Caco-2 (cell line): ENCODE measurements at places on chromosomes 7 and 10. TPM values are rescaled to one million over a fixed set of nuclear protein-coding genes. Genes with fewer than 3 reads are reported as not detected.
A peak's percentile ranks its signal among the peaks of the same experiment; 100 is the strongest.

GRCh38 chr7:19670806-19671205 lies 38.0 kb downstream of the POLR1F start:
- DNase-seq = no peak
- no peaks in the 10 kb centered on the region for H3K27me3 ChIP-seq
- H3K36me3 ChIP-seq = no peaks in the 10 kb centered on the region
- H3K4me1 ChIP-seq = no peaks in the 10 kb centered on the region
- H3K4me3 ChIP-seq = no peak overlapping the region
- no peak overlapping the region for H3K27ac ChIP-seq

The HTR7 gene
- total RNA-seq = not detected in 2 replicates

DNA sequence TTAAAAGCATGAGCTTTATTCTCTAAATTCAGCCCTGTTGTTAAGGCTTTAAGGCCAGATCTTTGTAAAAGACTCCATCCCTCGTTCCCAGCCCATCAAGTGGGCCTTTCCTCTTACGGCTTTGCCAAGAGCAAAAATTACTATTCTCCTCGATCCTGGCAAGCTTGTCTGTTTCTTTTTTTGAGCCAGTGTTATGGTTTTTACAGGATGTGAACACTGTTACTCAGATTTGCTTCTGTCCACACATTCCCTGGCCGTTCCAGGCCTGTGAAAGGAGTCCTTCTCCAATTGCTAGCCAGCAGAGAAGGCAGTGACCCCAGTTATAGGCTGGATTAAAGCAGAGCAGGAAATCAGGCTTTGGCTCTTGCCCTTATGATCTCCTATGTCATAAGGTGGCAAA lies 47.0 kb upstream of the EPC1 start:
- H3K4me1 ChIP-seq = no peaks in the 10 kb centered on the region
- H3K27ac ChIP-seq = no peak overlapping the region
- H3K4me3 ChIP-seq = no peak overlapping the region
- no peaks in the 10 kb centered on the region for H3K36me3 ChIP-seq
- no peaks in the 10 kb centered on the region for H3K27me3 ChIP-seq

The LMOD2 gene
- total RNA-seq = not detected in 2 replicates

DNA sequence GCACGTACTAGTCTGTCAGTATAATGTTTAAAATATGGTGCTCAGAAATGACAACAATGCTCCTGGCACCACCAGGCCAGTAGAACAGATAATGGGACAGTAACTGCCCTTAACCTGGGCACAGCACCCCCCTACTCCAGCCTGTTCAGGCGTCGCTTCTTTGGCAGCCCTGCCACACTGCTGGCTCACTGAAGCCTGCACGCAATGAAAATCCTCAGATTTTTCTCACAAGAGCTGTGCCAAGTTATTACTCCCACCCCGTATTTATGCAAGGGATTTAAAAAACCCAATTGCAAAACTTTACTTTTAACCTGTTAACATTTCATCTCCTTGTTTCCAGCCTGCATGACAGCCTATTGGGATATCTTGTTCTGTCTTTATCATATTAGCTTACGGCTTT lies 56.6 kb upstream of the LAMB1 start:
- no peaks in the 10 kb centered on the region for H3K27me3 ChIP-seq
- no peak overlapping the region for H3K4me3 ChIP-seq
- H3K4me1 ChIP-seq = peaks cover 20% of the 10 kb centered on the region
- peak overlapping the region; percentile 50 for H3K27ac ChIP-seq
- H3K36me3 ChIP-seq = no peaks in the 10 kb centered on the region

- DNase-seq = no peak
- peaks cover 29% of the 10 kb centered on the region for H3K4me1 ChIP-seq
- H3K36me3 ChIP-seq = no peaks in the 10 kb centered on the region
Measured at GRCh38 chr10:30431435-30431911, 2.5 kb upstream of the MAP3K8 start.

DNA sequence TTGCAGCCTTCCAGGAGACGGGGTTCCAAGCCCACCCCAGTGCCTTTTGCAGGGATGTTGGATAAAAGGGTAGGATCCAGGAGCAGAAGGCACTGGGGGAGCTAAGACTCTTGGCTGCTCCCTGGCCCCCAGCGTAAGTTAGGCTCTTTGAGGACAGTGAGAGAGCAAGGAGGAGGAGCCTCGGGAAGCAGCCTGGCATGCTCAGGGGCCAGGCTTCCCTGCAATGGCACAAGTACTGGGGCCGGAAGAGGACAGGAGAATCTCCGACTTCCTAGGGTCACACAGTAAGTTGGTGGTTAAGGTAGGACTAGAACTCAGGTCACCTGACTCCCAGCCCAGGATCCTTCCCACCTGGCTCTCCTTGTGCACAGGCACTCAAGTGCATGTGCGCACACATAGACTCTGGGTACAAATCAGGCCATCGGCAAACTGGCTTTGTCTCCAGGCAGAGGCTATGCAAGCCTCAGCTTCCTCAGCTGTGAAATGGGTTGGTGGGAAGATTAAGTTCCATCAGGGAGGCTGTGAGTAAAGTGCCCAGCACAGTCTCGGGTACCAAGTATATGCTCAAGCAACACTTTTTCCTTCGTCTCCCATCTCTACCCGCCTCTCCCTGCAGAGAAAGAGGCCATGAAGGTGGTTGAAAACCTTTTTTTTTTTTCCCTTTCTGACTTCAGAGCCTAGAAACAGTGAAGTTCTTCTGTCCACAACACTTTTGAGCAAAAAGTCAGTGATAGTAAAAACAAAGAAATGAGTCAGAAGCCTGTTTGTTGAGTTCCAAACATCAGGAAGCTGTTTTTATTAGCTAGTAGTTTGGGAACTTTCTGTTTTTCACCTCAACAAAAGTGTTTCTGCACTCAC lies 79.1 kb downstream of the NEURL1 start:
- no peak overlapping the region for H3K4me3 ChIP-seq
- H3K4me1 ChIP-seq = peaks cover 12% of the 10 kb centered on the region
- DNase-seq = no peak
- no peaks in the 10 kb centered on the region for H3K27me3 ChIP-seq

The TLX1 gene
- total RNA-seq = 1.9 and 2.3 TPM in 2 replicates

DNA sequence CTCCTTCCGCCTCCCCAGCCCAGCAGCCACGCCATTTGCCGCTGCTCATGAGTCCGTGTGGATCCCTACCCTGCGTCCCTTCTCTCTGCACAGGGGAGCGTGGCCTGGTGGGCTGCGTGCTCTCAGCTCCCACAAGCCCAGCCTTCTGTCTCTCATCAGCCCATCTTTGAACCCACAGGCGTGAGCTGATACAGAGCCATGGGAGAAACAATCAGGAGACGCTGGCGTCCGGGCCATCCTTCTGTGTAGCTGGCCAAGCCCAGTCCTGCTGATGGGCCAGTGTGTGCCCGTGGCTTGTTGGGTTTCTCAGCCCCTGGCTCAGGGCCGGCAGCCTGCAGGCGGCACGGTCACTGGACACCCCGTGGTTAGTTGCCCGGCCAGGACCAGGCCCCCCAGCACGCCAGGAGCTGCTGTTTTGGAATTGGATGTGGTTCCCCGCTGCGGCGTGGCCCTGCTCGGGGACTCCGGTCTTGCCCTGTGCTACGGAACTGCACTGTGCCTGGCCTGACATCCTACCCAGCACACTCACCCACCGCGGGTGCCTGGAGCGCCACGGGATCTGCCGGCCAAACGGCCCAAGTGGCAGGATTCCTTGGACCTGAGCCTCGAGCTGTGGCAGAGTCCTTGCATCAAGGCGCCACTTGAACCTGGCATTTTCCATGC lies 88.9 kb downstream of the ELFN1 start:
- H3K36me3 ChIP-seq = no peaks in the 10 kb centered on the region
- no peak for DNase-seq
- H3K4me1 ChIP-seq = peaks cover 7% of the 10 kb centered on the region; the same call in 1 of the 2 replicates
- H3K27me3 ChIP-seq = no peaks in the 10 kb centered on the region
